ENCODE measurements at places on chromosomes 7 and 10. TPM values are rescaled to one million over a fixed set of nuclear protein-coding genes. Genes with fewer than 3 reads are reported as not detected.

DNA sequence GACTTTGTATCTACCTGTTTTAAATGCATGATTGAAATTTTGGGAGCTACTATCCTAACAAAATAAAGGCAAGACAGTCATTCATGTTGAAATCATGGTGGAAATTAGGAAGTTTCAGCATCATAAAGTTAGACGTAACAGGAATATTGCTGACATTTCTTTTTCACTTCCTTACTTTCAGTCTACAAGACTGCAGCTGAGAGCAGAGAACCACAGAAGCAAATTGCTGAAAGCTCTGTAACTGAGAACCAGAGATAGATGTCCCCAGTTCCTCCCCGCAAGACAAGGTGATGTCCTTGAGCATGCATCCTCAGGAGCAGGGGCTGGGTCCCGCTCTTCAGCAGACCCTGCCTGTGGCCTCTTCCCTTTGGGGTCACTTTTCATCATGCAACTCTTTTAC, 466.3 kb upstream of the POM121L12 start:
- DNase-seq, result no peak

GRCh38 chr7:81956520-81956919, 186.7 kb upstream of the HGF start:
- DNase-seq, result peak; percentile 33

The LOXL4 gene
- 0.99 TPM for total RNA-seq

DNA sequence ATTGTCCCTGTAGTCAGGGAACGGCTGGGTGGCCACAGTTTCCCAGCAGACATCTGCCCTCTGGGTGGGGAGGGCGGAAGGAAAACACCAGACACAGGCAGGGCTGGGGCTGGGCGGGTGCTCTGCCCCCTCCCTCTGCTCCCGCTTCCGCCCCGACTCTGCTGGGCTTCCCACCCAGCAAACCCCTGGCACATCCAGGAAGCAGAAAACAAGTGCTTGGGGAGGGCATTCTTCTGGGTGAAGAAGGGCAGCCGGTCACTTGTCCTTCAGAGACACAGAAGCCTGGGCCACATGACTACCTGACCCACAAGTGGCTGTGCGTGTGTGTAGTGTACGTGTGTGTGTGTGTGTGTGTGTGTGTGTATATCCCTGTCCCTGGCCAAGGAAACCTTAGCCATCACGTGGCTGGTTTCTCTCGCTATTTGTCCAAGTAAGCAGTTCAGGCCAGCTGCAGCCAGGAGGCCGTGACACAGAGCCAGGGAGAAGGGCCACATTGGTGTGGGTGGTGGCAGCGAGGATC, 77.9 kb downstream of the ZMIZ1 start:
- no peak for DNase-seq

- no peak for DNase-seq
Observed at GRCh38 chr10:35784751-35785150, 142.7 kb upstream of the FZD8 start.

The GPR158 gene
- total RNA-seq, result under 0.01 TPM

- DNase-seq, result no peak
Observed at GRCh38 chr7:7696458-7697119, 21.8 kb downstream of the RPA3 start.

The MPLKIP gene
- total RNA-seq, result 33.6 TPM

The ENTPD7 gene
- total RNA-seq, result 4.9 TPM

GRCh38 chr10:11331726-11332125, 279.7 kb downstream of the USP6NL start:
- no peak for DNase-seq

DNA sequence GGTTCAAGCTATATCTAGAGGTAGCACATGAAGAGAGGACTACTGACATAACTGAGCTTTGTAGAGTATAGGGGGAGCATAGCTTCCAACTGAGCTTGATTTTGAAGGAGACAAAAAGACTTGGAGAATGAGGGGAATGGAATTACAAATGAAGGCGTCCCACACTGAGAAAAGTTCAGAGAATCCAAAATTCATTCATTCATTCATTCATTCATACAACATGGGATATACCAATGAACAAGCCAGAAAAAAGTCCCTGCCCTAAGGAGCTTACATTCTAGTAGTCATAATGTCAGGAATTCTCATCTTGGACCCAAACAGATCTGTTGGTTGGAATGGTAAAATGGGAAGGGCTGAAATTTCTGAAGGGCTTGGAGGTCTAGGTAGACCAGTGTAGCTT, 62.0 kb downstream of the ENTPD1 start:
- no peak for DNase-seq

- no peak for DNase-seq
Observed at GRCh38 chr7:31794851-31795344, 107.9 kb downstream of the PPP1R17 start.

The ANXA8 gene
- 6.9 TPM for total RNA-seq

DNA sequence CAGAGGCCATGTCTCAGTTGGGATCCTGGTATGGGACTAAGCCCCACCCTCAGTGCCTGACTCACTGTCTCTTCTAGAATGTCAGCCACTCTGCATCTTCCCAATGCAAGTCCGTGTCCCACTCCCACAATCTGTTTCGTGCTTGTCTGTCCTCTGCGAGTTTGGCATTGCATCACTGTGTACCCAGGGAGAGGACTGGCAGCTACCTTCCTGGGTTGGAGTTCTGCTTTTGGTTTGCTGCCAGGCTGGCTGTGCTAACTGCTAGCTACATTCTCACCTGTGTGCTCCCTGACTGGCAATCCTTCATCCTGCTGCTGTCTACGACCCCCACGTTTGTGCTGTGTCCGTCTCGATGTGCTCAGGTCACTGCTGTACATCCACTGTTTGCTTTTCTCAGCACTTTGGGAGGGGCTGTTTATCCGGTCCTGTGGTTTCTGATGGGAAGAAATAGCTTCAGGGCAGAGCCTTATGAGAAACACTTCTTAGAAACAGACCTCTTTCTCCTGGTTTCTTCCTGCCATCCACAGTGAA, 56.0 kb upstream of the GLI3 start:
- no peak for DNase-seq

The TUBAL3 gene
- total RNA-seq, result 1.3 TPM

GRCh38 chr10:114703377-114704107, 45.5 kb upstream of the ABLIM1 start:
- DNase-seq, result peak; percentile 33

GRCh38 chr10:68235111-68235510, 3.2 kb upstream of the ATOH7 start:
- DNase-seq, result no peak

- no peak for DNase-seq
Observed at GRCh38 chr10:117948493-117948892, 98.2 kb downstream of the RAB11FIP2 start.

DNA sequence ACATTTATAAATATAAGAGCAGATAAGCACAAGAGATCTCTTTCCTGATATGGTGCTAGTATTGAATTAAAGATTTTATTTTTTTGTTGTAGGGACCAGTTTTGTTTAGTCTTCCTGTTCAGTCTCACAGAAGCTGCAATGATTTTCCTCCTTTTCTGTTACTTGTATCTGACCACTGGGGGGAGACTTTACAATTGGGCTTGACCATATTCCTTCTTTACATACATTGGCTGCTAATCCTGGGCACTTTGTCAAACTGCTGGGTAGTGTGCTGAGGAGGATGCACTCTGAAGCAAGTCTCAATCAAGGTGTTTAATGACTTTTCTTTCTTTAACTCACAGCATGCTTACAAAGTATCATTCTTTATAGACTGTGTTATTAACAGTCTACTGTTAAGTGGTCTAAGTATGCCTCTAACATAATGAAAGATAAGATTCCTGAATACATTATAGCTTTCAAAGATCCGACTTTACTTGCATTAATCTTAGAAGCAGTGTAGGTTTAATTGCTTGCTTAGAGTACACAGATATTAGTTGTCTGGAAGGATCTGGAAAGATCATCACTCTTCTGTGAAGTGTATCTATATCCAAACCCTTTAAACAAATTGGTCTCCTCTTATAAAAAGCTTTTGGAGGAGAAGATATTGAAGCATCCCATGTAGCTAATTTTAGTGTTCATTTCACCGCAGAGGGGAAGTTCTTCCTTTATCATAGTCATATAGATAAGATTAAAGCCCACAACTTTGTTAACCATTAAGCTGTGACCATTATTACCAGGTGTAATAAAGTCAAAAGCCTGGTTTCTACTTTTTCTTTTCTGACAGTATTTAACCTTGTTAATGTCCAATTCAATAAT, 3.1 kb downstream of the PALS2 start:
- DNase-seq, result no peak

GRCh38 chr10:60846173-60846572, 67.9 kb downstream of the CDK1 start:
- no peak for DNase-seq

GRCh38 chr7:26950889-26951288, 86.5 kb upstream of the SKAP2 start:
- DNase-seq, result no peak

The VSTM4 gene
- 3.4 TPM for total RNA-seq

GRCh38 chr7:3493499-3493898, 192.4 kb downstream of the SDK1 start:
- DNase-seq, result no peak

DNA sequence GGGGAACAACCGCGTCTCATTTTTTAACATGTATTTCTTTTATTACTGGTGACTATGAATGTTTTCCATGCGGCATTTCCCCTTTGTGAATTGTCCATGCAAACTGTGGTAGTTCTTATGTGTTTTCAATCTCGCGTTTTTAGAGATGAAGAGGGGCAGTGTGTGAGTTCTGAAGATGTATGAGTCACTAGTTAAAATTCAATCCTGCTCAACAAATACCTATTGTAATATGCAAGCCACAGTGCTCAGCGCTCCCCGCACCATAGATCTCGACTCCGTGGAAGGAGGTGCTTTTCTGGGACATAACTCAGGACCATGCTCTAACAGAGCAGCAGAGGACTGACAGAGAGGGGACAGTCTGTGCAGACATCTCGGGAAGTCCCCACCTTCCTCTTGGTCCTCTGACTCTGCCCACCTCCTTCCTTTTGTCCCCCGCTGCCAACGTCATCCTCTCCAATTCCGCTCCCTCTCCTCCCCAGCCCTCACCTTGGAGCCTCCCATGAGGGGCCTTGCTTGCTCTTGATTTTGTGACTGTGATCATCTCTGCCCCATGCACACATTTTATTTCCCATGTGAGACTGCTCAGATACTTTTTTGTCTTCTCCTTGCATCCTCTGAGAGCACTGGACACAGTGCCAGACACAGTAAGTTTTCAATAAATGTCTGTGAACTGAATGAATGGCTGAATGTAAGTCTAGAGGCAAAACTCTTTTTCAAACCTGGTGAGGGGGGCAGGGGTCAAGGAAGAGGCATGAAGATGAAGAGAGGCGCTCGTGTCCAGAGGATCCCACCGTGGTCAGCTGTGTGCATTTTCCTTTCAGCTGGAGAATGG, 42.7 kb upstream of the PLEKHA1 start:
- no peak for DNase-seq

The CUL2 gene
- 23.1 TPM for total RNA-seq

The NEUROD6 gene
- total RNA-seq, result not detected

- no peak for DNase-seq
Observed at GRCh38 chr7:49099587-49100326, 175.4 kb downstream of the CDC14C start.

- no peak for DNase-seq
Observed at GRCh38 chr10:42553064-42553407, 85.3 kb downstream of the ZNF33B start.

GRCh38 chr7:143485500-143485899, 7.8 kb downstream of the TAS2R41 start:
- DNase-seq, result no peak

GRCh38 chr7:2148189-2148588, 84.6 kb downstream of the MAD1L1 start:
- DNase-seq, result no peak

GRCh38 chr10:78259391-78259790, 225.7 kb downstream of the RPS24 start:
- DNase-seq, result no peak

The NKX1-2 gene
- 0.05 TPM for total RNA-seq

DNA sequence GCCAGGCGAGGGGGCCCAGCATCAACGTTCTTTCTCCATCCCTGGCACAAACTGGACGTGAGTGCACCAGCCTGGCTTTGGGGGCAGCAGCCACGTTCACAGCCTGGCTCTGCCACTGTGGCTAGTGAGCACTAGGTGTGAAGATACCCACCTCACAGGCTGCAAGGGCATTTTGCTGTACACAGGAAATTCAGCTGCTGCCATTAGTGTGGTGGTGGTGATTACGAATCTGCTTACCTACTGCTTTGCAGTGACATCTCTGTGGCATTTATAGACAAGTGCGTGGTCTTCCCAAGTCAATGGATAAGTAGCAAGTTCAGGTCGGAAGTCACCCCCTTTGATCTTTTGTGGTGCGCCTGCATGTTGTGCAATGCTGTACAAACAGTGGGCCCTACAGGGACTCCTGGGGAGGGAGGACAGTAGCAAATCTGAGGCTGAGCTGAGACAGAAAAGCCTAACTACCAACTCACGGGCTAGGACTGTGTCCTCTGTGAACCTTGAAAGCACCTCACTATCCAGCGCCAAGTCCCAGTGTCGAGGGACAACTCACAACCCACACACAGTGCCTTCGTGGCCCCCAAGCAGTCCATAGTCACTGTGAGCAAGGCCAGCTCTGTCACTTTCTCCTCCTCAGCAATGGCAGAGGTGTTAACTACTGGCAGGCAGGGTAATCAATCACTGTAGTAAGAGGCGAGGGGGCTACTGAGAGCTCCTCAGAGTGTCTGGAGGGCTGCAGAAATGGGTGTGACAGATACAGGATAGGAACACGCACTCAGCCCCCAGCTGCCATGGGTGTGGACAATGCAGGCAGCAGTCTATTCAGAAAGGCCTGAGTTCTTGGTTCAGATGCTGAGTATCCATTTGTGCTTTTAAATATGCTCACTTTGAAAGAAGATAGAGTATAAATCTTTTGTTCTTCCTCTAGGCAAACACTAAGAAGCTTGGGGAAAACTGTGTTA, 17.0 kb upstream of the MMP21 start:
- DNase-seq, result no peak

DNA sequence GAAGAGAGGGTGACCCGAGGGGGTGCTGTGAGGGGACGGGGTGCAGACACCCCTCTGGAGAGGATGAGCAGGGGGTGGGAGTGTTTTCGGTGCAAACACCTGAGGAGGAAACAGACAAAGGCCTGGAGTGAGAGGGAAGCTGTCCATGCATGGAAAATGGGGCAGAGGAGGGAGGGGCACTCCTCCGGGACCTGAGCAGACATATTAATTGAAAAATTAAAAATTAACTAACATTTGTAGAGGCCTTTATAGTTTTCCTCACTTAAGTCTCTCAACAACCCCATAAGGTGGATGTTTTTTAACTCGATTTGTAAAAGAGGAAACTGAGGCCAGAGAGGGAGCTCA, 1.2 kb downstream of the VPS37D start:
- DNase-seq, result no peak

The ZEB1 gene
- total RNA-seq, result 71.5 TPM

DNA sequence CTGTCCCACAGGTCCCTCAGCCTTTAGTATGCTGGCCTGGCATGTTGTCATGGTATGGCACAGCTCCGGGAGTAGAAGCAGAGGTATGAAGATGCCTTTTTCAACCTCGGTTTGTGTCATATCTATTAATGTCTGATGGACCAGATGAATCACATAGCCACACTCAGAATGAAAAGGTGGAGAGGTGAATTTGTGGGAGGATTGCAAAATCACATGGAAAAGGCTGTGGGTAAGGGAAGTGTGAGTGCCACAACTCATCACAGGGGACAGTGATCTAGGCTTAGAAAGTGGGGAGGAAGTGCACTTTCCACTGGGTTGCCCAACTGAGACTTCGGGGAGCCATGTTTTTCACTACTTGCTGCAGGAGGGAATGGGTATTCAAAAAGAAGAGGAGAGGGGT, 190.7 kb downstream of the WDR11 start:
- DNase-seq, result no peak

Data from thymus (tissue), 14 donors.